ENCODE measurements at places on chromosomes 3 and 15.

DNA sequence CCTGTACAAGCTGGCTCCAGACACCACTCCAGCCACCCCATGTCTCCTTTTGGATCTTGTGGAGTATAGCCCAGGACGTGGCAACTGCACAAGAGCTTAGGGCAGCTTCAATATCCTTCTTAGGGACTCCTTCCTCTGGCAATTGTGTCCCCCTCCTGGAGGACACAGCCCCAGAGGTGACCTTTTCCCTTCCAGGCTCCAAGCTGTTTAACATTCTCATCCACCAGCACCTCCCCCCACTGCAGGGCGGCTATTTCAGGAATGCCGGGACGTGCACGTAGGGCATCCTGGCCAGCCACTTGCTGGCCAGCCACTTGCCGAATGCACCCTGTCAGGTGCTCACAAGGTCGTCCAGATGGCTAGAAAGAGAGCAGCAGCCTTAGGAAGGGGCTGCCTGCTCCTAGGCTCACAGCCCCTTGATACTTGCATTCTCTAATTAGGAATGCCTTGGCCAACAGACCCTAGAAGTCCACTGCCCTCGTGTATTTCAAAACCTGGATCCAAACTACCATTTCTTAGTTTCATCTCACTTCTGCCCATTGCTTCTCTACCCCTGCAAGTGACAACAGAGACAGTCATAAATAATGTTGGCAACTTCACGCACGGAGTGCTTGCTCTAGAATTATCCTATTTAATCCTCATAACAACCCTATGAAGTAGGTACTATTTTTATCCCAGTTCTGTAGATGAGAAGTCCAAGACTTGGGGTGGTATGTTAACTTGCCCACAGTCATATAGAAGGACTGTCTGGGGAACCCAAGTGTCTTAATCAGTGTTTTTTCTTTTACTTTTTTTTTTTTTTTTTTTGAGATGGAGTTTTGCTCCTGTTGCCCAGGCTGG, 24.5 kb upstream of the IDH2 start:
- no peak for DNase-seq

DNA sequence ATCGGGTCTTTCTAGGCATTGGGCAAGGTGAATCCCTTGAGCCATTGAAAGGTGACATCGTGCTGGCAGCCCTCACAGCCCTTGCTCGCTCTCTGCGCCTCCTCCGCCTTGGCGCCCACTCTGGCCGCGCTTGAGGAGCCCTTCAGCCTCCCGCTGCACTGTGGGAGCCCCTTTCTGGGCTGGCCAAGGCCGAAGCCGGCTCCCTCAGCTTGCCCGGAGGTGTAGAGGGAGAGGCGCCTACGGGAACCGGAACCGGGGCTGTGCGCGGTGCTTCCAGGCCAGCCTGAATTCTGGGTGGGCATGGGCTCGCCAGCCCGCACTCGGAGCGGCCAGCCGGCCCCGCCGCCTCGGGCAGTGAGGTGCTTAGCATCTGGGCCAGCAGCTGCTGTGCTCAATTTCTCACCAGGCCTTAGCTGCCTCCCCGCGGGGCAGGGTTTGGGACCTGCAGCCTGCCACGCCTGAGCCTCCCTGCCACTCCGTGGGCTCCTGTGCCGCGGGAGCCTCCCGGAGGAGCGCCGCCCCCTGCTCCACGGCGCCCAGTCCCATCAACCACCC, 35.4 kb upstream of the INO80 start:
- DNase-seq = no peak

DNA sequence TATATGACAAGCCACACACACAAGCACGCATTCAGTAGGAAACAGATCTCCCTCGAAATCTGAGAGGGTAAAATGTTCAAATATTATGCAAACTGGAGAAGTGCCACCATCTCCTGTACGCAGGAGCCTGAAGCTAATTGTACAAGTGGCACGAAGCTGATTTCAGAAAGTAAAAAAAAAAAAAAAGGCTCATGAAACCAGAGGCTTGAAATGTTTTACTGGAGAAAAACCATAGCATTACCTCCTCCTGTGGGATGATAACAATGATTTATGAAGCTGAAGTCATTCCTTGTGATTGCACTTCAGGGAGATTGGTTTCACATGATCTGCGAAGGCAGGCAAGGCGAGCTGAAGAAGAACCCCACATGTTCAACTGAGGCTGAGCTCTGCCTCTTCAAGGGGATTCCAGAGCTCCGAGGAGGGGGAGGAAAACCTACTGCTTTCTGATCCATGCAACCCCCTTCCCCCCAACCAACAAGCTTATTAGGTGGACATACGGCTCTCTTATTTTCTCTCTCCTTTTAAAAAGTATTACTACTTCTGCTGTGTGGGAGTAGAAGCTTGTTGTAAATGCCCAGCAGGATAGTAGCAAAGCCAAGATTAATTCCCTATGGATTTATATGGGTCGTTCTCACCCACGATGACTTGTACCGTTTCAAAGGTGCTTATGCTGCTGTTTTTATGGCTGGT, 101.1 kb downstream of the GREM1 start:
- no peak for DNase-seq

DNA sequence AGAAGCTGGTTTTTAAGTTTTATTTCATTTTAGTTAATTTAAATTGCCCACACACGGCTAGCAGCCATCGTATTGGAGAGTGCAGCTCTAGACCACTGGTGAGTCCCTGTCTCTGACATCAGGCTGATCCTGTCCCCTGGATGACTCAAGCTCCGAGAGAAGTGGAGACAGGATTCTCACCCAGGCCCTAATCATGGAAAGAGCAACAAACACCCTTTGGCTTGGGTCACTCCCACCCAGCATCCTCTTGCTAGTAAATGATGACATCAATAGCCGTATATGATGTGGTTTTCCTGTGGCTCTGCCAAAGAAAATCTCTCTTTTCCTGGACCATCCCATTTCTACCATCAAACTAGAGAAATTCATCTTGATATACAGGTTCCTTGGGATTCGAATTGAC, 182.2 kb downstream of the NTRK3 start:
- no peak for DNase-seq

GRCh38 chr15:92044203-92044909, 190.8 kb downstream of the SLCO3A1 start:
- DNase-seq = no peak
